ENCODE measurements at places on chromosomes 5 and 9.

- no peaks in the 10 kb centered on the region for H3K36me3 ChIP-seq
- no peaks in the 10 kb centered on the region for H3K4me1 ChIP-seq
- H3K4me3 ChIP-seq, result no peak overlapping the region
- H3K27me3 ChIP-seq, result no peaks in the 10 kb centered on the region
- no peak overlapping the region for H3K27ac ChIP-seq
Observed at GRCh38 chr5:101932599-101932998, 363.5 kb downstream of the SLCO4C1 start.

- no peak overlapping the region for H3K4me3 ChIP-seq
- DNase-seq, result no peak
- H3K27me3 ChIP-seq, result peaks cover 4% of the 10 kb centered on the region
Observed at GRCh38 chr9:86187121-86187520, 72.3 kb downstream of the C9orf153 start.

- peaks cover 24% of the 10 kb centered on the region for H3K36me3 ChIP-seq
- H3K27ac ChIP-seq, result no peak overlapping the region
- no peak overlapping the region for H3K4me3 ChIP-seq
- no peaks in the 10 kb centered on the region for H3K4me1 ChIP-seq
- no peaks in the 10 kb centered on the region for H3K27me3 ChIP-seq
- no peak for DNase-seq
Observed at GRCh38 chr5:62560786-62561185, 17.8 kb upstream of the LRRC70 start.

DNA sequence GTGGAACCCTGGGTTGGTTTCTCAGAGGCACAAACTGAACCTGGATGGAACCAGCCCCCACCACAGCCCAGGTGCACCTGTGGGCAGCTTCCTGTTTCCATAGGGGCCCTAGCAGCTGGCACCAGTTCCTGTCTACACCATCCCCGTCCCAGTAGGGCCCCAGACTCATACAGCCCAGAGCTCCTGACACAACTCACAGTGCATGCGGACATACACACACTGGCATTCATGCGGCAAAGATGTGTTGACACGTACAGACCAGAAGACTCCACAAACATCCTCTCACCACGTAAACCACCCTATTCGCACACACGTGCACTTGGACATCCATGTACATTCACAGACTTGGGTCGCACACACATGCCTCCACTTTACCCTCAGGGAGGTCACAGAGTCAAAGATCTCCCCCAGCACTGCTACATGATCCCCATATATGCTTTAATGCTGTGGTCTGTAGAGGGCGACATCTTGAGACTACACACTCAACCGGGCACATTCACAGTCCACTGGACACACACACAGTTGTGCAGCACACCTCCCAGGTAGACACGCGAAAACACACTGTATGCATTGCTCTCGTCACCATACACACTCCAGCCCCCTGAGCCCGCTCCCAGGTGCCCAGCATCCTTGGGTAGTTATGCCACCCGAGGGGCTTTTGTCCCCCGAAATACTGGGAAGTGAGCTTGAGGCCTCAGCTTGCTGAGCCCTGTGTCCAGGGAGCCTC is 22.4 kb downstream of the CXXC5 start:
- H3K4me1 ChIP-seq, result peaks cover 40% of the 10 kb centered on the region
- peaks cover 46% of the 10 kb centered on the region for H3K27me3 ChIP-seq
- DNase-seq, result peak; percentile 51
- no peak overlapping the region for H3K4me3 ChIP-seq
- H3K36me3 ChIP-seq, result no peaks in the 10 kb centered on the region
- H3K27ac ChIP-seq, result peak overlapping the region; percentile 76

DNA sequence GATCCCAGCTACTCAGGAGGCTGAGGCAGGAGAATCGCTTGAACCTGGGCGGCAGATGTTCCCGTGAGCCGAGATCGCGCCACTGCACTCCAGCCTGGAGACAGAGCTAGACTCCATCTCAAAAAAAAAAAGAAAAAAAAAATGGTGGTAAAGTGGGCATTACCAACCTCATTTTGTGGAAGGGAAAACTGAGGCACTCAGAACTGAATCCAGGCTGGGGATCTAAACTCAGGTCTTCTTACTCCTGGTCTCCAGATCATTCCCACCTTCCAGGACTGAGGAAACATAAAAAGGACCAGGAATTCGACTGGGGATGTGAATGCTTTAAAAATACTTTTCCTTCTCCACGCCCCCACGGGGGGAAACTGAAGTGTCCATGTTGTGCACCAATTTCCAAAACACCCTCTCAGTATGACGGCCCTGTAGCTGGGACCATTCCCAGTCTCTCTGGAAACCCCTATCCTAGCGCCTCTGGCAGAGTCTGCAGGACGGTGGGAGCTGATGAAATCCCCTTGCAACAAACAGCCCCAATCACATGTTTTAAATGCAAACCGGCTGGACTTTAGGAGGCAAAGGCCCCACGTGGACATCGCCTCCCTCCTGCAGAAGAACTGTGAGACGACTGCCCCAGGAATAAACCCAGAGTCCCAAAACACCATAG is 8.9 kb upstream of the AKNA start:
- peak overlapping the region; percentile 89 for H3K4me3 ChIP-seq
- no peak overlapping the region for H3K27ac ChIP-seq
- peaks cover 26% of the 10 kb centered on the region for H3K36me3 ChIP-seq
- no peak for DNase-seq
- peaks cover 64% of the 10 kb centered on the region for H3K4me1 ChIP-seq

DNA sequence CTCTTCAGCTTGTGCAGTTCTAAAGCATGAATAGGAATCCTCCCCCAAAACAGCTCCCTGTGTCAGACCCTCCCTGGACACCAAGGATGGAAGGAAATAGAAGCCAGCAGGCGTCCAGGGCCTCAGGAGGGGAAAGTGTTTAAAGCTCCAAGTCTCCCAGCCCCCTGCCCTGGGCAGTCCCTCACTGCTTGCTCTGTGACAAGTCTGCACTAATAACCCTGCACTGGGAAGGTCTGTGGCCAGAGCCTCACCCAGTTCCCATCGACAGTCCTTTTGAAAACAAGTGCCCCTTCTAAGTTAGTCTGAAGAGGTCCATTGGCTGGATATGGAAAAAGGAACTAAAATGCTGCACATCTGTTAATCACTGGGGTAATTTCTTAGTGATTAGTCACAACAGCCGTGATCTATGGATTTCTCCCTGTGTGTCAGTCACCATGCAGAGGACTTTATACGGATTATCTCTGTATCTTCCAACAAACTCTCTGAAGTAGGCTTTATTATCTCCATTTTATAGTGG is 195.3 kb downstream of the FBXL7 start:
- no peak for DNase-seq
- no peaks in the 10 kb centered on the region for H3K36me3 ChIP-seq
- no peaks in the 10 kb centered on the region for H3K27me3 ChIP-seq
- no peak overlapping the region for H3K4me3 ChIP-seq
- H3K4me1 ChIP-seq, result no peaks in the 10 kb centered on the region

DNA sequence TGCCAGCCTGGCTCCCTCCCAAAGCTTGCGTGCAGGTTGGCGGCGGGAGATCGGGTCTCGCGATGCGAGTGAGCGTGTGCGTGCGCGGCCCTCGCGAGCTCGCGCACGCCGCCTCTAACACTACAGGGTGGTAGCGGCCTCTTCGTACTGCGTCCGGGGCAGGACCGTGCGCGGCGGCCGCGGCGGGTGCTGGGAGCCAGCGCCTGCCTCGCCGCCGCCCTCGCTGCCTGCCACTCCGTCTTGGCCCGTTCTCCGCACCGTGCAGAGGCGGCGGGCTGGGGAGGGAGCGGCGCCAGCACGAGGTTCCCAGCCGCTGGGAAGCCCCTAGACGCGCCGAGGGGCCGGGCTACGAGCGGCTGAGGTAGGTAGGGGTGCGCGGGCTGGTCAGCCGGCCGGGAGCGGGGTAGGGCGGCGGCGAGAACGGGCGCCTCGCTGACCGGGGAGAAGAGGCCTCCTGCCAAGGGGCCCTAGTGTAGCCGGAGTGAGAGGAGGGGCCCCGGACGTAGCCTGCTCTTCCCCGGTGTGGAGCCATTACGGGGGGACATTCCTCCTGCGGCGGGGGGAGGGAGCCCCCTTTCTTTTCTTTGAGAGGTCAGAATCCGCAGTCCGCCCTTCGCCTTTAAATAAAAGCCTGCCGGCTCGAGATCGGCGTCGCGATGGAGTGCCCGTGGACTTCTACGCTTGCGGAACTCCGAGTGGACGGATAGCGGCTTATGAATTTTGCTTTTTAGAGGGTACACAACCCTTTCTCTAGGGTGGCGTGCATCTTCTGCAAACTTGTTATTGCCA is at the start of gene C5orf24:
Gene C5orf24, plus strand, starts transcription at position 117 of the 789 bp plus-strand sequence. CDS start 8,933 bp downstream, outside the sequence.
- peaks cover 6% of the 10 kb centered on the region for H3K36me3 ChIP-seq
- DNase-seq, result peak; percentile 96
- H3K4me3 ChIP-seq, result peak within 1 kb of the TSS; percentile 89
- H3K27me3 ChIP-seq, result no peaks in the 10 kb centered on the region
- H3K4me1 ChIP-seq, result peaks cover 48% of the 10 kb centered on the region
- peak within 1 kb of the TSS; percentile 96 for H3K27ac ChIP-seq

- no peak for DNase-seq
- H3K27ac ChIP-seq, result no peak overlapping the region
- no peaks in the 10 kb centered on the region for H3K4me1 ChIP-seq
- no peaks in the 10 kb centered on the region for H3K36me3 ChIP-seq
Observed at GRCh38 chr5:173741729-173742431, 125.4 kb upstream of the BOD1 start.
